ENCODE measurements at places on chromosomes 5 and 9.

DNA sequence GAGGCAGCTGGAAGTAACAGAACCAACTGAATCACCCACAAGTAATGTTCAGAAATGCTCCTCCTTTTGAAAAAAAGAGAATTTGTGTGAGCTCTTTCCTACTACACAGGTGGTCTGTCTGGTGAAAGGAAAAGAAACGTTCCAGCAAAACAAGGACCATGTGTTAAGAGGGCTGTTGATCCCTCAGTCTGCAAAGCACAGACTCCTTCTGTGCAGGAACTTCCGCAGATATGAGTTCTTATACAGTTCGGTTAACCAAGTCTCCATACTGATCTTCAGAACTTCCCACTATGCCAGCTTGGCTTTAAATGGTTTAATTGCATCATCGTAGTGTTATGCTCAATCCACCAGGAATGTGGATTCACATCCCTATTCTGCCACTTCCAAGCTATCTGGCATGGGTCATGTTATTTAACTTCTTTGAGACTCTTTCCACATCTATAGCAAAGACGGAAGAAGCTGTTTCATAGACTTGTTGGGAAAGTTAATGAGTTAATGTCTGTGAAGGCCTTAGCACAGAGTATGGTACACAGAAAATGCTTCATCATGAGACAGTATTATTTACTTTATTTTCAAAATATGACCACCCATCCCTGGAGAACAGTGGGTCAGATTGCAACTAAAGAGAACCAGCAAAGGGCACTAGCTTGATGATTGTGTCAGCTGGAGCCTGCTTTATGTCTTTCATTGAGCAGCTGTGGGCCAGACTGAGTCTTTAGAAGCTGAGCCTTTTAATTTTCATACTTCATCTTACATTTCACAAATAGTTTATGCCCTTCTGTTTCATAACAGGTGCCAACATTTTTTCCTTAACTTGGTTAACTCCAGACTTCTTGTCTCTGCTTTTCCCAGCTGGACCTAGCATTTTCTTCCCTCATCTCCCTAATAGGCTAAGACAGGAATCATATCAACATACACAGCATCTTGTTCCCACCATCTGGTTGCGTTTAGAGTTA, 89.9 kb downstream of the MAMDC2 start:
- no peak for DNase-seq

GRCh38 chr5:58988938-58989337, 406.1 kb downstream of the RAB3C start:
- DNase-seq: no peak

- DNase-seq: no peak
Measured at GRCh38 chr9:71145179-71145578, 23.8 kb upstream of the TRPM3 start.

GRCh38 chr5:646396-647201, 34.5 kb downstream of the CEP72 start:
- DNase-seq: no peak

GRCh38 chr5:135729321-135729786, 105.1 kb upstream of the SLC25A48 start:
- DNase-seq: no peak

DNA sequence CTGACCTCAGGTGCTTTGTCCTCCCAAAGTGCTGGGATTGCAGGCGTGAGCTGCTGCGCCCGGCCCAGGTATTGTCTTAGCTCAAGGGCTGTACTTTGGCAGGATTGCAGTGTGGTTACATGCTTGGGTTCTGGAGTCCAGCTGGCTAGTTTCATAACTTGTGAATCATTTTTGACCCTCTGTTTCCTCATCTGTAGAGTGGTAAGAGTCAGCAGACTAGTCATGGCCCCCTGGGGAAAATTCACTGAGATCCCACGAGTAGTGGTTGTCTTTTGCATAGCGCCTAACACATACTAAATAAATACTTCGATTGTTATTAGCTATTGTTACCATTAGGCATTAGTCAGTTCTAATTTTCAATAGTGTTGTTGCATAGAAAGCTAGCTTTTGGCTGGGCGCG, 14.3 kb downstream of the PTPA start:
- DNase-seq: no peak

Data from effector CD4-positive, alpha-beta T cell (primary cell).